ENCODE measurements at places on chromosomes 5 and 9.

DNA sequence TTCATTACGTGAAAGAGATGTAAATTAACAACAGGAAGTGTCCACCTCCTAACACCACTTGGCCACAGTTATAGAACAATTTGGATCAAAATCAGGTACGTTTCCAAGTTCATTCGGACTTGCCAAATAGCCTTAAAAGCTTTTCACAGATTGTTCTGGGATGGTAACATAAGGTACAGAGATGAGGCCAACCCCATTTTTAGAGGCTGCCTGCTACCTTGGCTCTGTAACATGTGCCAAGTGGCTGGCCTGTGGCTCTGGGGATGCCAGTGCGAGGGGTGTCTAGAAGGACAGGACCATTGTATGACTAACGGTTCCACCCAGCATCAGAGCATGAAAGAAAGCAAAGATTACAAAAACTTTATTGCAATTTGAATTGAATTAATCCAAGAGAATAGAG, 91.0 kb downstream of the LHFPL2 start:
- DNase-seq: no peak

DNA sequence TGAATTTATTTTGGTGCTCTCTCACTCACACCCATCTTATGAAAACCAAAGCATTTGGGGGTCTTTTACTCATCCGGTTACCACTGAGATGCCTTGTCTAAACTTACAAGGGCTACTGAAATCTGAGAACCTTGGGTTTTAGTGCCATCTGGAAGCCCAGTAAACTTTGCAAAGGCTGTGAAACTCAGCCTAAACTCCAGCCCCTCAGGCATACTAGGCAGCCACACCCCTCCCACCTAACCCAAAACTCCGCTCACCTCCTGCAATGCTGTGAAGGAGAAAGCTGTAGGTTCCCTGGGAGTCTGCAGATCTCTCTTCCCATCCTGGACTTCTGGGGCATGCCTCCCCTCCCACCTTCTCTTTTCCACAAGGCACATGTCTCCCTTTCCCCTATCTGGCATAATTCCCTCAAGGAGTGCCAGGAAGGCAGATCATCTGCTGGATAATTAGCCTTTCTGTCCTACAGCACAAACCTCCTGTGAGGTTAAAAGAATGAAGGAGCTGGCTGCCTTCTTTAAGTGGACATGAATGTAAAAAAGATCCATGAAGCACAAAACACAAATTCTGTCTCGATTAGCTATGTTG, 71.5 kb upstream of the ANXA1 start:
- no peak for DNase-seq

GRCh38 chr9:114507726-114508125, 2.5 kb upstream of the WHRN start:
- no peak for DNase-seq

DNA sequence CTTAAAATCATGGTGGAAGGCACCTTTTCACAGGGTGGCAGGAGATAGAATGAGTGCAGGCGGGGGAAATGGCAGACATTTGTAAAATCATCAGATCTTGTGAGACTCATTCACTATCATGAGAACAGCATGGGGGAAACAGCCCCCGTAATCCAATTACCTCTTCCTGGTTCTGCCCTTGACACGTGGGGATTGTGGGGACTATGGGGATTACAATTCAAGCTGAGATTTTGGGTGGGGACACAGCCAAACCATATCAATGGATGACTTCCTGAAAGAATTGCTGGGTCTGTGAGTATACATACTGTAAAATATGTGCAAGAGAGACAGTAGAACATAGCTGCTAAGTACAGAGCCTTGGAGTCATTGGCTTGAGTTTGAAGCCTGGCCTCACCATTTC, 47.0 kb downstream of the KIAA1958 start:
- no peak for DNase-seq

DNA sequence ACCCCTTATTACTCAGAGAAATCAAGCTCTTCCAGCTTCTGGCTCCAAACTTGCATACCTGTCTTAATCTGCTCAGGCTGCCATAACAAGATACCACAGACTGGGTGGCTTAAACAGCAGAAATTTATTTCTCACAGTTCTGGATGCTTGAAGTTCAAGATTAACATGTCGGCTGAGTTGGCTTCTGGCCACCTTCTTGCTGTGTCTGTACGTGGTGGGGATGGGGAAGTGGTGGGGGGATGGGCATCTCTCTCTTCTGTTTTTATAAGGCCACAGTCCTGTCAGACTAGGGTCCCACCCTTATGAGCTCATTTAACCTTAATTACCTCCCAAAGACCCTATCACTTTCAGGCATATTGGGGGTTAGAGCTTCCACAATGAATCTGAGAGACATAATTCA, 140.5 kb downstream of the SV2C start:
- no peak for DNase-seq

GRCh38 chr5:31523041-31523440, 8.9 kb downstream of the DROSHA start:
- DNase-seq: no peak

GRCh38 chr5:119267958-119268386, 87.8 kb upstream of the TNFAIP8 start:
- DNase-seq: peak; percentile 94
